ENCODE measurements at places on chromosomes 4 and X.
A peak's percentile ranks its signal among the peaks of the same experiment; 100 is the strongest.

DNA sequence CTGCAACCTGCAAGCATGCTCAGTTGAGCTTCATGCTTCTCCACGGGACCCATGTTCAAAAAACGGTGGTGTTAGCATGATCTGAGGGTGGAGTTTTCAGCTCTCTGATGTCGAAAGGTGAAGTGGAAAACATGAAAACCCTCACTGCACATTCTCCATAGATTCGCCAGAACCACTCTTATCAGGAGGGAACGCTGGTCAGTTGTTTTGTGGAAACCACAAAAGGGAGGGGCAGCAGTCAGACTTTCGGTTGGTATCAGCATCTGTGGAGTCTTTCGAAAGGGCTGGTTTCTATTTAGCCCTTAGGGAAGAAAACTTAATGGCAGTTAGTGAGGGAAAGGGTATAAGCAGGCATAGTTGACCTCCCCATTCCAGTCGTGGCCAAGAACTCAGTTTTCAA, 12.6 kb downstream of the PPA2 start:
- no peak for DNase-seq

DNA sequence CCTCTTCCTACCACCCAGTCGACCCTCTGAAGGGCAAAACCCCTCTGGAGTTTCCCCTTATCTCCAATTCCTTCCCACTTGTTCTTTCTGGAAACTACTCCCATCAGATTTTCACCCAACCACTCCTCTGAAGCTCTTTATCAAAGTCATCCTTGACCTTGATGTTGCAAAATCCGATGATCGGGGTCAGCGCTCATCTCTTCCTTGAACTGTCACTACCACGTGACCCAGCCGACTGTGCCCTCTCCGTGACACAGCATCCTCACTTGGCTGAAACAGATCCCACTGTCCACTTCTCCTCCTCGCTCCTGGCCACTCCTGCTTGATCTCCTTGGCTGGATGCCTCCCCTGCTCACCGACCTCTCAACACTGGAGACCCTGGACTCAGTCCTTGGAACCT, 1.1 kb downstream of the CFAP99 start:
- no peak for DNase-seq

GRCh38 chrX:114051667-114052315, 532.1 kb upstream of the HTR2C start:
- no peak for DNase-seq

DNA sequence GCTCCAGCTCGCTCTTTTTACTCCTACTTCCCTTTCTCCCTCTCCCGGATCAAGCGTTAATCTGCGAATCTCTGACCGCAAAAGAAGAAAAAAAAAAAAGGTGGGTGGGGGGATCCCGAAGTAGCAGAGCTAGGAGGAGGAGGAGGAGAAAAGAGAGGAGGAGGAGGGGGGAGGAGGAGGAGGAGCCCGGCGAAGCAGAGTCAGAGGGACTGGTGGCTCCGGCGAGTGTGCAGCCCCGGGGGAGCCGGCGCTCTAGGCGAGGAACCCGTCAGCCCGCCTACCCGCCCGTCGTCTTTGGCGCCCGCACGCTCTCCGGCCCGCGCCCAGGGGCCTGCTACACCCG, at the start of gene NHSL2:
Gene NHSL2 (plus strand): TSS at position 203 of the 343 bp plus-strand sequence.
- no peak for DNase-seq

- no peak for DNase-seq
Measured at GRCh38 chr4:61828960-61829359, 628.8 kb downstream of the ADGRL3 start.

- DNase-seq = no peak
Measured at GRCh38 chrX:30666094-30666493, 12.9 kb downstream of the GK start.

DNA sequence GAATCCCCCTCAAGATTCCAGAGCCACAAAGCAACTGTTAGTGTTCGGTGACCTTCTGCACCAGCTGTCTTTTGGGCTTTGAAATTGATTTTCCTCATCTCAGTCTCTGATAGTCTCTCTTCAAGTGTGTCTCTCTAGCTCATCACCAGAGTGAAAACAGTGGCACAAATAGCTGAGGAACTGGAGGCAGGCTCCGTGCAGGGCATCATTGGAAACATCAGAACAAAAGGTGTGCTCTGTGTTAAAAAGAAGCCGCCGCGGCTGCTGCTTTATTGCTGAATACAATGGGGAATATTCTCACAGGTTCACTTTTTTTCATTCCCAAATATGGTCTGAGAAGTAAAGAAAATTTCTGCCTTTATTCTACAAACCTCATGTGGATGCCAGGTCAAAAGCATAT, 297.5 kb downstream of the DCTD start:
- no peak for DNase-seq

GRCh38 chr4:3832536-3833220, 66.5 kb downstream of the ADRA2C start:
- DNase-seq = no peak

DNA sequence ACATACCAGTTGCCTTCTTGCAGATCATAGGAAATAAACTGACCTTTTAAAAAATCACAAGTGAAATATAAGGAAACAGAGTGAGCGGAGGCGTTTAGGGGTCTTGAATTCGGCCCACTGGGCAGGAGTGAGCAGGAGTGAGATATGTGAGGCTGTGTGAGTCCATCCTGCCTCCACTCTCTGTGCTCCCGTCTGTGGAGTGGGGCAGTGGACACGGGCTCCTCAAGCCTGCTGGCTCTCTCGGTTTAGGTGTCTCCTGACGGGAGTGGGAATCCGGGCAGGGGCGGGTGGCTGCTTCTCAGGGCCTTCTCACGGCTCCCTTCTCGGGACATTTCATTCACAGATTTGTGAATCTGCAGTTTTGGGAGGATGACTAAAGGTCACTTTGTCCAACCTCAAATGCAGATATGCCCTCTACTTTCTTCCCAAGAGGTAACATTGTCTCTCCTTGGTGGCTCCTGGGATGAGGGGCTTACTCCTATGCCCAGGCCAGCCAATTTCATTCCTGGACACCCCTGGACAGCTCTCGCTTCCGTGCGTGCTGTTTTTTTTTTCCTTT, 27.6 kb downstream of the CYTL1 start:
- no peak for DNase-seq

DNA sequence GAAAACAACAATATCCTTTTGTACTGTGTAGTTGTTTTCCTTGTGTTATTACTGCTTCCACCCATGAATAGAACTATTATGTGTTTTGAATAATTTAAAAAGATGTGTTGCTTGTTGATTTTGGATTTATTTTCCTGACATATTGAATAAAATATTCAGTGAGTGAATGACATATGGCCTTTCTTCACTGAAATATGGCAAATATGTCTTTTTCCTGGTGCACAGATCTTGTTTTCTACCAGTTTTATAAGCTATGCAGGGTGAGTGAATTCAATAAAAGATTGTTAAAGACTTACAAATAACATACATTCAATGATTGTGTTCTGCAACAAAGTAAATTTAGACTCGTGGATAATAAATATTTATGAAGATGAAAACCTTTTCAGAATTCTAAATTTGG, 1216.3 kb upstream of the ADGRL3 start:
- DNase-seq = no peak

DNA sequence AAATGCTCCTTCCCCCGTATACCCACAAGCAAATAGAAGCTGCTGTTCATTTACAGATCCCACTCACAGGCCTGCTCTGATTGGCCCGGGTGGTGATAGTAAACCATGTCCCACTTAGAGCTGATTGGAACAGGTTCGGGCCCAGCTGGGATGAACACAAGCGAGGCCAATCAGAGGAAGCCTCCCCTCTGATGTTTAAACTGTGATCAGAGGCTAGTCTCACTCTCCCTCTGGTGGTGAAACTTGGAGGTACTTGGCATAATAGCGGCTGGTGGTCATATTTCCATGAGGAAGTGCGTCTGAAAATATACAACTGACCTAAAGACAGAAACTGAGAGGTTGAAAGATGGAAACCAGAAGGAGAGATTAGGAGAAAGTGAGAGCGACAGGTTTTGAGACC, 51.5 kb upstream of the TRPC3 start:
- no peak for DNase-seq

- peak; percentile 14 for DNase-seq
Measured at GRCh38 chr4:157992038-157992705, 180.7 kb downstream of the GASK1B start.

DNA sequence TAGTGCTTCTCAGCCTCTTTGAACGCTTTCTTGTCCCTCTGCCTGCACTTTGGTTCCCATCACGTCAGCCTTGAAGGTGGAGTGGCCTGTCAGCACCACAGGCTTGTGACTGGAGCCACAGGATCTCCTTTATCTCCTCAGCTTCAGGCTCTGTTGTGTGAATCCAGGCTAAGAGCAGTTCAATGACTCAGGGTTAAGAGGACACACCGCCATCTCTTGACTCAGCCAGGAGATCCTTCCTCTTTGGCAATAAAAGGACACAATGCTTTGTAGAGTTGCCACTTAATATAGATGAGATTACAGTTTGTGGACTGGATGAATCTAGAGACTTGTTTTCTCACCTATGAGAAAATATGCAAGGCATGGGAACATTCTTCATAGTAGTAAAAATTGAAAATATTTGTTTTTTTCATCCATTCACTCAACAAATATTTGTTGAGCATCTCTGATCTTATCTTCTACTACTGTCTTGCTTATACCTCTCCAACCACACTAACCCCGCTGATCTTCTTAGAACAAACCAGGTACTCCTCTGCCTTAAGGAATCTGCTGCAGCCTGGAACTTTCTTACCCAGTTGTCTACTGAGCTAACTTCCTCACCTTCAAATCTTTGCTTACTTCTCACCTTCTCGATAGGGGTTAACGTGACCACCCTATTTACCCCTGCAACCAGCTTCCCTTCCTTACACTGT, 62.3 kb downstream of the UCHL1 start:
- no peak for DNase-seq

DNA sequence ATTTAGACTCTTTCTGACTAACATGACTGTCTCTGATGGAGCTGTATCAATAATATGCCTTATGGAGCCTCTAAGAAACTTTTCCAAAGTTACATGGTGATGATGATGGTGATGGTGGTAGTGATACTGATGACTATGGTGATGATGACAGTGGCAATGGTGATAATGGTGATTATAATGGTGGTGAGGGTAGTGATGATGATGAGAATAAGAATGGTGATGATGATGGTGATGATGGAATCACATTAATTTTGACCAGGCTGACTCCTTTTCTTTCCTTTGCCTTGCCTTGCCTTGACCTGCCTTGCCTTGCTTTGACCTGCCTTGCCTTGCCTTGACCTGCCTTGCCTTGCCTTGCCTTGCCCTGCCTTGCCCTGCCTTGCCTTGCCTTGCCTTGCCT, 31.7 kb upstream of the AREG start:
- no peak for DNase-seq

GRCh38 chr4:128163177-128164117, 102.3 kb downstream of the LARP1B start:
- DNase-seq = peak; percentile 5

- DNase-seq = no peak
Measured at GRCh38 chrX:4935846-4936245, 1222.4 kb upstream of the PRKX start.

DNA sequence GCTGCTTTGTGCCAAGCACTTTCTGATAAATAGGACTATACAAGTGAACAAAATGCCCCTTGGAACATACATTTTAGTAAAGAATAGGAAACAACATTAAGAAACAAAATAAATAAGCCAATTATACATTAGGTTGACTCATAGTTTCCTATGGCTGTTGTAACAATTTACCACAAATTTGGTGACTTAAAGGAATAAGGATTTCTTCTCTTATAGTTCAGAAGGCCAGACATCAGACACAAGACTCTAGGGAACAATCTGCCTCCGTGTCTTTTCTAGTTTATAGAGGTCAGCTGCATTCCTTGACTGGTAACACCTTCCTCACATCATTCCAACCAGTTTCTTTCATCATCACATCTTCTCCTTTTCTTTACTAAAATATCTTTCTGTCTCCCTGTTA, 235.9 kb upstream of the PCDH18 start:
- no peak for DNase-seq

DNA sequence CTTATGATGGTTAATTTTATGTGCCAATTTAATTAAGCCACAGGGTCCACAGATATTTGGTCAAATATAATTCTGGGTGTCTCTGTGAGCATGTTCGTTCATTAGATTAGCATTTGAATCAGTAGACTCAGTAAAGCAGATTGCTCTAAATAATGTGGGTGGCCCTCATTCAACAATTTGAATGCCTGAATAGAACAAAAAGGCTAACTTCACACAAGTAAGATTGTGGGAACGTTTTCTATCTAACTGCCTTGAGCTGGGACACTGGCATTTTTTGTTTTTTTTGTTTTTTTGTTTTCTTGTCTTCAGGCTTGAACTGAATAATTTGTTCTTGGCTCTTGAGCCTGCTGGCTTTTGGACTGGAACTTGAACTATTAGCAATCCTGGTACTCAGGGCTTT, 292.4 kb upstream of the SPANXN4 start:
- no peak for DNase-seq

- DNase-seq = no peak
Measured at GRCh38 chr4:76680952-76681351, 217.0 kb downstream of the SOWAHB start.

GRCh38 chr4:55866290-55866907, 13.0 kb downstream of the EXOC1 start:
- peak; percentile 34 for DNase-seq

DNA sequence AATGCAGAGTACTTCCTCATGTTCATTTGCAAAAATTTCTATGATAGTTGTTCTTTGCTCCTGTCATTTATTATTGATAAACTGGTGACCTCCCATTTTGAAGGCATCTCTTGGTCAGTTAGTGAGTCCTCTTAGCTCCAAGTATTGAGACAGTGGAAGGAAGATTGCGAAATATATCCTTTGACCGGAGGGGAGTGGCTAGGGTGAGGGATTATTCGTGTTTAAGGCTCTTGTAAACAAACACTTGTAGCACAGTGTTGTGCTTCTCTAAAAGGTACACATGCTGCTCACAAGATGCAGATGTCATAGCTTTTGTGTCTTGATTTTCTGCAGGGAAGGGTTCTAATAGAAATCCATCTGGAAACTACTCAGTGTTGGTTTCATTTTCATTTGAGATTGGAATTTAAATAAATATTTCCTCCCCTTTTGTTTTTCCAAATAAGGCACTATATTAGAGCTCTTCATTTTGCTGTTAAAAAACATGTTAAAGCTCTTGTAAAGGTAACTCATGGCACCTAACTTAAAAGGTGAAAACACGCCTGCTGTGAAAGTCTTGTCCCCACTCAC, 21.8 kb downstream of the TXLNG start:
- DNase-seq = peak; percentile 72

DNA sequence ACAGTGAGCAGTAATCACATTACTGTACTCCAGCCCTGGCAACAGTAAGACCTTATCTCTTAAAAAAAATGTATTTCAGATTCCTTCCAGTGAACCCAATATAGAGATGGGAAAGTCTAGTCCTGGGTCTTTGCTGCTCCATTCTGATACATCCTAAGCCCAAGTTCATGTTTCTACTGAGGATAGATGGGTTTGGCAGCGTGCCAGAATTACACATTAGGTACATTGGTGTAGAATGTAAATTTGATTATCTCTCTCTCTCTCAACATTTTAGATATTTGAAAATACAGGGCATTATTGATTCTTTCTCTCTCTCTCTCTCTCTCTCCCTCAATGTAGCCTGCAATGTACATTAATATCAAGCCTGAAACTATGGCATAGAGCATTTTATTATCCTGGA, 43.5 kb upstream of the ZNF330 start:
- no peak for DNase-seq

Measured in hepatic stellate cell (primary cell).